ENCODE measurements at places on chromosomes 7 and 10. TPM values are rescaled to one million over a fixed set of nuclear protein-coding genes. Genes with fewer than 3 reads are reported as not detected.

DNA sequence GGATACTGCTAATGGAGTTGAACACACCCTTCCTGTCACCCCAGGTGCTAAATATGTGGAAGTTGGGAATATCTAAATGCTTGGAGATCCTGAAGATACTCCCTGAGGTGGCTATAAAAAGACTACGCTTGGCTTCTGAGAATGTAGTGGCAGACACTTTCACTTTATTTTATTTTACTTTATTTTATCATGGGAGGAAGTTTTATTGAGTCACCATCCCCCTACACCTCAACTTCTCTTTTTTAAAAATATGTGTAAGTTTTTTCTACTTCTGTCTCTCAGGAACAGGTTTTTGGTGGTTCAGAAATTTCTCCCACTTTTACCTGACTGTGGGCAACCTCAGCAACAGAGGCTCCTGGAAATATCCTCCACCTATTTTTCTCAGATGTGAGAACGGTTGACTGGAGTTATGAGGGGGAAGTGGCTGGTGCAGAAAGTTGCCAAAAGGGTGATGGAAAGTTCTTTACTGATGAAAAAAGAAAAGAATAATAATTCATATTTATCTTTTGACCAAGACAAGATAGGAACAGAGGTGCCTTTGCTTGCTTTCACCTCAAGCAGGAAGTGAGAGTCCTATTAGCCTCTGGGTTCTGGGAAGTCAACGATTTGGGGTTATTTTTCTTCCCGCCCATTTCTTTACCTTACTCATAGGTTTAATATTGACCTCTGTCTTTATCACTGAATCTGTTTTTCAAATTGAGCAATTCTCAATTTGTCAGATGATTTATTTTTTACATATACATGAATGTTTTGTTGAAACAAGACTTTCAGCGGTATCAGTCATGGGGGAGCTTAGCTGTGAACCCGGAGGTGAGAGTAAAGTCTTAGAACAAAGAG is 103.6 kb downstream of the AHR start:
- no peak for DNase-seq
- H3K4me1 ChIP-seq, result peaks cover 26% of the 10 kb centered on the region
- peak overlapping the region; percentile 4 for H3K4me3 ChIP-seq
- peak overlapping the region; percentile 79 for H3K27ac ChIP-seq
- H3K36me3 ChIP-seq, result no peaks in the 10 kb centered on the region

TMEM140 gene
- total RNA-seq, result 8.1 TPM

EVX1 gene
- total RNA-seq, result not detected

FAM25G gene
- not detected for total RNA-seq

SFTPA1 gene
- not detected for total RNA-seq

CUBN gene
- 0.41 TPM for total RNA-seq

AKR1D1 gene
- not detected for total RNA-seq

- no peak overlapping the region for H3K4me3 ChIP-seq
- no peaks in the 10 kb centered on the region for H3K27me3 ChIP-seq
- H3K4me1 ChIP-seq, result peaks cover 19% of the 10 kb centered on the region
- H3K27ac ChIP-seq, result no peak overlapping the region
- DNase-seq, result no peak
Measured at GRCh38 chr10:79239275-79239779, 107.9 kb upstream of the PPIF start.

All from activated naive CD4-positive, alpha-beta T cell treated with anti-CD3 and anti-CD28 coated beads for 36 hours (primary cell).